ENCODE measurements at places on chromosomes 13 and 19.

DNA sequence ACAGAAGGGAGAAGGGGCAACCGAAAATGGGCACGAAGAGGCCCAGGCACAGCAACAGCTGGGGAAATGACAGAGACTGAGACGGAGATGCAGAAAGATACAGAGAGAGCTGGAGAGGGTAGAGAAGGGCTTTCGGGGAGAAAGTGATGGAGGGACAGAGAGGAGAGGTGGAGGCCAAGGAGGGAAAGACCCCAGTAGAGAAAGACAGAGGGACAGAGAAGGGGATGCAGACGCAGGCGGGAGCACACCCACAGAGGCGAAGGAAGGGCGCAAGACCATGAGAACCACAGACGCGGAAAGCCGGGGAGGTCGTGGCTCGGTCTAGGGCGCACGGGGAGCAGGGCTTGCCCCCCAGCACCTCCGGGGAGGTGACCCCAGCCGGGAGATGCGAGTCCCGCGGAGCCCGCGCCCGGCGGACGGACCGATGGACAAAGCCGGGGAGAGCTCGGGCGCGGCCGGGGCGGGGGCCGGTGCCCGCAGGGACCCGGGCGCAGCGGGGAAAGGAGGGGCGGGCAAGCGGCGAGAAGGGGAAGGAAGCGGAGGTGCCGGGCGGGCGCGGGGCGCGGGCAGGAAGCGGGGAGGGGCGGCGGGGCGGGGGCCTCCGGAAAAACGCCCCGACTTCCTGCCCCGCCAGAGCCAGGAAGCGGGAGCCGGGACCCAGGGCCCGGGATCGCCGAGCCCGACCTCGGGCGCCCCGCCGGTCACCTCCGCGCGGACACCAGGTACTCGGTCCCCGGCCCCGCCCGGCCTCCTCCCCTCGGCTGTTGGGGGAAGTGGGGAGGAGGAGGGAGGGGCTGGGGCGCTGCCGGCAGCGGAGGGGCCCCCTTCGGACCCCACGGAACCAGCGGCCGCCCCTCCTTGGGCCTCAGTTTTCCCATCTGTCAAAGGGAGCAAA, at the start of gene ARHGEF1:
Gene ARHGEF1 (plus strand): TSS at position 617 of the 895 bp plus-strand sequence. CDS start 4,899 bp downstream, outside the sequence.
- DNase-seq: peak; percentile 69

- DNase-seq: no peak
Measured at GRCh38 chr13:27917121-27917947, 2.5 kb upstream of the PDX1 start.

- no peak for DNase-seq
Measured at GRCh38 chr19:30225676-30226463, 146.3 kb upstream of the ZNF536 start.

- no peak for DNase-seq
Measured at GRCh38 chr13:23654111-23655110, 84.2 kb downstream of the TNFRSF19 start.

DNA sequence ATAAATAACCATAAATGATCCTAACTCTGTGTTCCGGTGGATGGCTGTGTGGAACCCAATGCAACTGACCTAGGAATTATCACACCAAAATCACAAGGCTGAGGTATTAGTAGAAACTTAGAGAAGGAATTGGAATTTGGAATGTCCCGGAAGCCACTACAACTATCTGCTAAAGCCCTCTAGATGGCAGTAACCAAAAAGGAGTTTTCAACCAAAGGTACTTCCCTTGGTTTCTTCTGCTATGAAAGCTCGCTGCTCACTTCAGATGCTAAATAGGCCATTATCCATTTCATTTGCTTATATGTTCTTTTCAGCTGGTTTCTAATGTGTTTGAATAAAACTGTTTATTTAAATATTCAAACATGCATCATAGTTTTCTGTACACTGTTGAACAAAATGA, 1589.1 kb upstream of the SPRY2 start:
- DNase-seq: no peak

- DNase-seq: peak; percentile 91
Measured at GRCh38 chr19:4909897-4910593, 744 bp downstream of the UHRF1 start.

DNA sequence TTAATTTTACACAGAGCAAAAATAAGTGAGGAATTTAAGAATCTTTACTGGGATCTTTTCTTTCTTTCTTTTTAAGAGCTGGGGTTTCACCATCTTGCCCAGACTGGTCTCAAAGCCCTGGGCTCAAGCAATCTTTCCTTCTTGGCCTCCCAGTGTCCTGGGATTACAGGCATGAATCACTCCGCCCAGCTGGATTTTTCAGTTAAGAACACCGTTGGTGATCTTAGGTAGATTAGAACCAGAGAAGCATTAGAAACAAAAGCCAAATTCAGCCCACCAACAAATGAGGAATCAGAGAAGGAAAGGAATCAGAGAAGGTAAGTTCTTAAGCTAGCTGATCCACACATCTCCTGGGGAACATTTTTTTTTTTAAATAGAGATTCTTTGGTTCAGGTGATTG, 34.2 kb downstream of the EPSTI1 start:
- no peak for DNase-seq

- DNase-seq: peak; percentile 36
Measured at GRCh38 chr19:19406878-19407632, 1.6 kb downstream of the GATAD2A start.

GRCh38 chr19:17281391-17282304, at the start of gene ANKLE1:
Gene ANKLE1, plus strand, starts transcription at chr19:17281901. Its CDS starts 20 bp downstream, at chr19:17281921.
- no peak for DNase-seq

DNA sequence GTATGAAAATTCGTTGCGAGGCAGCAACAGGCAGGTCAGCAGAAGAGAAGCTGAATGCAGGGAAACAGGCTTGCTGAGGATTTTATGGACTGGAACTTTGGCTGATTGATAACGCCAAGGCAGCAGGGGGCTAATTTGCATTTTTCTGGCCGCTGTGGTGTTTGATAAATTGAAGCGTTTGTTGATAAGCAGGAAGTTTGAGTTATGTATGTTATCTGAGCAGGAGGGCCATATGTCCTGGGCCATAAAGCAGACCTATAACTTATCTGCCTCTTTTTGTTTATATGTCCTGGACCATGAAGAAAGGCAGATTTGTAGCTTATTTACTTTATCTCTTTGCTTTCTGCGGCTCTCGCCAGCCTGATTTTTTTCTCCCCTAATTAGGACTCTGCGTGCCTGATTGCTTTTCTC, 65.9 kb downstream of the ZNF627 start:
- no peak for DNase-seq

- no peak for DNase-seq
Measured at GRCh38 chr13:20993661-20994440, 67.5 kb downstream of the LATS2 start.

- DNase-seq: no peak
Measured at GRCh38 chr13:45269204-45269603, 68.4 kb upstream of the KCTD4 start.

DNA sequence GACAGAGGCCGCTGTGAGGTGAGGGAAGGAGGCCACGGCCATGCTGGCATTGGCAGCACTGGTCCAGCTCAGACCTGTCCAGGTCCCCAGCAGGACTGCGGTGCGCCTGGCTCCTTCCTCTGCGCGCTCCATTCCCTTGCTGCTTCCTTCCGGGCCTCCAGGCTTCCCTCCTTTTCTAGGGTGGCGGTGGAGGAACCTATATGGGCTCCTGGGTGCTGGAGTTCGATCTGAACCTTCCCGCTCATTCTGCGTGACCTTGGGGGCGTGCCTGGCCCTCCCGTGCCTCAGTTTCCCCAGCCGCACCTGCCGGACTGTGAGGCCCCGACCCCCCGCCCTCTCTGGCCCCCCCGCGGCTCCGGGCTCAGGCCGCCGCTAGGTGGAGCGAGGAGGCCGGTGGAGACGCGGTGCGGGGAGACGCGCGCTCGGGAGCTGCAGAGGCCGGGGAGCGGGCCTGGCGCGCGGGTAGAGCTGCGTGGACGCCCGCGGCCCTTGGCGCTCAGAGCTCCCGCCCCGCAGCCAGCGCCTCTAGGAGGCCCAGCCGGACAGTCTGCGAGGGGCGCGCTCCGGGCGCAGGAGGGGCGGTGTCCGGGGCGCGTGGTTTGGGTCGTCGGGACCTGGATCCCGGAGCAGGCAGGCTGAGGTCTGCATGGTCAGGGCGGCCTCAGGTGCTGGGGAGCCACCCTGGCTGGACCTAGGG, 29.9 kb downstream of the EFNA2 start:
- no peak for DNase-seq

DNA sequence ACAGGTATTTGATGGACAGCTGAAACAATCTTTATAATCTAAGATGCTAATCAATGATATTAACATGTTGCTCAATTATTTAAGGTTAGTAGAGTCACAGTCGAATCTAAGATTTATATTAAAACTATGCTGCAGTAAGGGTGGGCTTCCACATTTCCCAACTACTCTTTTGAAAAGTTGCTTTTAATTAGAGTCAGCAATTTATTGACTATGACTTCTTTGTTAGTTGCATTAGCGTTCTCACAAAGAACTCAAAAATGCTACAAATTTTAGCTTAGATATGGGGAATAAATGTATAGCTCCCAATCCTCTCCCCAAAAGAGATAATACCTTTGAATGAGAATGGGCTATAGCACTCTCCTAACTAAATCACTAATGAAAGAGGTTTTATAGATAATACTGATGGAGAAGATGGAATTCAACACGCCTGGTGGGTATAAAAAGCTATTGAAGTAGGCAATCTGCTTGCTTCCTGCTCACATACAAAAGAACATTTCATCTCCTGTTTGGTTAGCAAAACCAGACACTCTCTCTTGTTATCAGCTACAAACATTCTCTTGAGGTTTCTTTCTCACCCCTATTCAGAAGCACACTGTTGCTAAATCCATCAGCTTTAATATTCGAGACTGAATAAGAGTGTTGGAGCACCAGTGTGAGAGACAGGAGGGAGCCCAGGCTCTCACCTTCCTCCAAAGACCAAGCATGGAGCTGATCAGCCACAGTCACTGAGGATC, 2.4 kb upstream of the FLT1 start:
- no peak for DNase-seq

GRCh38 chr13:19713186-19713965, 69.4 kb downstream of the PSPC1 start:
- DNase-seq: no peak

DNA sequence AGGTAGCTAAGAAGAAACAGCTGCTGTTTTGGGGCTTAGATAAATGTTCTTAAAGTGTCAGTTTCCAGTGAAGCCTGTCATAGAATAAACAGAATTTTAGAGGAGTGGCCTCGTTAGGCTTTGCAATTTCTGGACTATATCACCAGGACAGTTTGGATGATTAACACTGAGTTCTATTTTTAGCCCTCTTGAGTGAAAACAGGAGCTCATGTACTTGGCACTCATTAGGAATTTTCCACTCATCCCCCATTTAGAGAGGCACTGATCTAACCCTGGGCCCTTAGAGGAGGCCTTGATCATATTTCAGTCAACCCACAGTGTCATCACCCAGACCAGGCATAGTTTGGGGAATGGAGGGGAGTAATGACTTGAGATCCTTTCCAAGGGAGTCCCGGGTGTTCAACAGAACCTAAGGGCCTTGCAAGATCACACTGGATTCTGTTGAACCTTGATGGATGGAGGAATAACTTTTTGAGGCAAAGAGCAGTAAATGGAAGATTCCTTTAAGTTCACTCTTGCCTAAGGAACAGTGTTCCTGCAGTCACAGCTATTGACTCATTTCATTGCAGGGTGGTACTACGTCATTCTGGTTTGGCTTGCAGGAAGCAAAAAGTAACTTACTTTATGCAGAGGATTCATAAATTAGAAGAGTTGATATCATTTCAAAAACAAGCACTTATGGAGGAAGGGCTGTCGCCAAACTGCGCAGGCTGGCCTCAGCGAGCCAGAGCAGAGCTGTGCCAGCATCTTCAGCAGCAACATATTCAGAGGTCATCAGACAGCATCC, 160.2 kb downstream of the SLC7A1 start:
- DNase-seq: no peak
